ENCODE measurements at places on chromosomes 16 and 17.

- no peak for DNase-seq
These were observed 239.8 kb downstream of the CHD9NB start for GRCh38 chr16:52812678-52813556.

DNA sequence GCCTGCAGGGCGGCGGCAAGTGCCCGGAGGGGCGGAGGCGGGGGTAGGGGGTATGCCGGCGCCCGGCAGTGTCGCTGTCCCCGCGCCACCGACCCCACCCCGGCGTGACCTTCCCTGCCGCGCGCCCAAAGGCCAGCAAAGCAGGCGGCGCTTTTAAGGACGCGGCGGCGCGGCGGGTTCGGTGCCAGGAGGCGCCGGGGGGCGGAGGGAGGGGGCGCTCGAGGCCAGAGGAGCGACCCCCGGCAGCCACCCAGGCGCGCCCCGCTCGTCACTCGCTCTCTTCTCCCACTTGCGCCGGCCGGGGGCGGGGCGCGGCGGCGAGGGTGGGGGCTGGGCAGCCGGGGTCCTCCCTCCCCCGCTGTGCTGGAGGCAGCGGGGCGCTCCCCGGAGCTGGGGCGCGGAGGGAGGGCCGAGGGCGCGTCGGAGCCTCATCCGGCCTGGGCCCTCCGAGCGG, 8.6 kb upstream of the BAHCC1 start:
- DNase-seq = no peak

- no peak for DNase-seq
These were observed 38.2 kb downstream of the GRB2 start for GRCh38 chr17:75367312-75367711.

- DNase-seq = no peak
These were observed 22.9 kb downstream of the PRR11 start for GRCh38 chr17:59178266-59178985.

DNA sequence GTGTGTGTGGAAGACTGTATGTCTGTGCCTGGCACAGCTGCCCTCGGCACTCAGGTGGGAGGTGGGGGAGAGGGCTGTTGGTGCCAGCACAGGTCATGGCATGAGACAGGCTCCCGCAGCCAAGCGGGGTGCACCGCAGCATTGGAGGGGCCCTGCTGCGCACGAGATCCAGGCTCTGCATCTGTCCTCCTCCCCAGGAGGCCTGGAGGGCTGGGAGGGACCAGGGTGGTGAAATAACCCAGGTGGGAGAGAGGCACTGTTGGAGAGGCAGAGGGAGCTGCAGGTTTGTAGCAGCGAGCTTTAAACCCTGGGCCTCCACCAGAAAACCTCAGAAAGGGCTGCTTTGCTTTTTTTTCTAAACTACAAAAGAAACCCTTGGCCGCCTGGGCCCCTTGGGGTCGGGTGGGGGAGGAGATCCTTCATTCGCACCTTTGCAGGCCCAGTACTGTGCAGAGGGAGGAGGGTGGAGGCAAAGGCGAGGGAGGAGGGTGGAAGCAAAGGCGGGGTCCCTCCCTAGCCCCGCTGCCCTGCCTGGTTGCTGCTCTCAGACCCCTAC, 241.7 kb downstream of the SEC14L1 start:
- no peak for DNase-seq

GRCh38 chr17:50273654-50274040, 619 bp upstream of the TMEM92 start:
- DNase-seq = no peak

- no peak for DNase-seq
These were observed 19.1 kb downstream of the ABCC3 start for GRCh38 chr17:50653738-50654137.

DNA sequence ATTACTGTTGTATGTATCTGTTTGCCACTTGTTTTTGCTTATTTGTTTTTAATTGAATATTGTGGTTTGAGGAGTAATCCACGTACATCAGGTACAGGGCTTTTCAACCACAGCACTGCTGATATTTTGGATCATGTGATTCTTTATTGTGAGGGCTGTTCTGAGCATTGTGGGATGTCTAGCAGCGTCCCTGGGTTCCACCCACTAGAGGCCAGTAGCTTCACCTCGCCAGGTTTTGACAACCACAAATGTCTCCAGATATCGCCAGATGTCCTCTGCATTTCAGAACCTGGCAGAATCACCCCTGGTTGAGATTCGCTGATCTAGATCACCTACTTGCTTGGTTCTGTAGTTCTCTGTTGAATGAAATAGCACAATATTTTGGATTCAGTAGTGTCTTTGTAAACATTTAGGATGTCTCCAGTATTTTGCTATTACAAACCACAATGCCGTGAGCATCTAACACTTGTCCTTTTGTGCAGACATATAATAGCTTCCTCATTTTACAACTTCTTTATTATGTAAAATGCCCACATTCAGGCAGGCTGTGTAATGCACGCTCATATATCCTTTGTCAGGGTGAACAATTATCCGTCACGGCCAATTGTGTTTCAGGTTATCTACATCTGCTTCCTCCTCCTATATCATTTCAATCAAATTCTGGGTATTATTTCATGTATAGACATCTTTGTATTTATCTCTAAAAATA, 380.3 kb downstream of the SNX29 start:
- no peak for DNase-seq

GRCh38 chr17:60598001-60598736, 1.8 kb upstream of the PPM1D start:
- no peak for DNase-seq

- DNase-seq = no peak
These were observed 118.9 kb upstream of the IRX3 start for GRCh38 chr16:54405478-54405877.

GRCh38 chr16:86158688-86159360, 259.9 kb downstream of the IRF8 start:
- no peak for DNase-seq

DNA sequence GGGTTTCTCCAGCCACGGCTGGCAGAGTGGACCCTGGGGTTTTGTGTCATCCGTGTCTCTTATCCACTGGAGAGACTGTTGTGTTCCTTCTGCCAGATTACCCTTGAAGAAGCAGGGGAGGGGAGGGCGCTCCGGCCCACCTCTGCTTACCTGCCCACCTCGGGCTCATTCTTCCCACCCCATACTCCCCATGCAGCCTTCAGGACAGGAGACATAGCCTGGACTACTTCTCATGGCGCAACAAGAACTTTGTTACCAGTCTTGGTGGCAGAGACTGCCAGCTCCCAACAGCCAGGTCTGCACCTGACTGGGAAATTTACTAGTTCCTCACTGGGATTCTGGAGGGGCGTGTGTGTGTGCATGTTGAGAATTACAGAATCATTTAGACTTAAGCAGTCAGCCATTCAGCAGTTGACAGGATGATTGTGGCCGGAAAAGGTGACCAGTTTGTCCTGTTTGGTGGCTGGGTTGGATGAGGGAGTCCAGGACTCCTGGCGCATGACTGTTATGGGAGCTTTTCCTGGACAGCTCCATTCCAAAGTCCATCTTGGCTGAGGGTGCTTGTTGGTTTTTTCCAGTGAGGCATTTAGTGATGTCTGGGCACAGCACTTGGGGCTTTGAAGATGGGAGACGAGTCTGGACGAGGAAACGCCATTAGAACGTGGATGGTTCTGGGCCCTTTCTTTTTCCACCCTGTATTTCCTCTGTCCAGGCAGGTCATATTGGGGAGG, 8.7 kb downstream of the GSE1 start:
- DNase-seq = no peak

DNA sequence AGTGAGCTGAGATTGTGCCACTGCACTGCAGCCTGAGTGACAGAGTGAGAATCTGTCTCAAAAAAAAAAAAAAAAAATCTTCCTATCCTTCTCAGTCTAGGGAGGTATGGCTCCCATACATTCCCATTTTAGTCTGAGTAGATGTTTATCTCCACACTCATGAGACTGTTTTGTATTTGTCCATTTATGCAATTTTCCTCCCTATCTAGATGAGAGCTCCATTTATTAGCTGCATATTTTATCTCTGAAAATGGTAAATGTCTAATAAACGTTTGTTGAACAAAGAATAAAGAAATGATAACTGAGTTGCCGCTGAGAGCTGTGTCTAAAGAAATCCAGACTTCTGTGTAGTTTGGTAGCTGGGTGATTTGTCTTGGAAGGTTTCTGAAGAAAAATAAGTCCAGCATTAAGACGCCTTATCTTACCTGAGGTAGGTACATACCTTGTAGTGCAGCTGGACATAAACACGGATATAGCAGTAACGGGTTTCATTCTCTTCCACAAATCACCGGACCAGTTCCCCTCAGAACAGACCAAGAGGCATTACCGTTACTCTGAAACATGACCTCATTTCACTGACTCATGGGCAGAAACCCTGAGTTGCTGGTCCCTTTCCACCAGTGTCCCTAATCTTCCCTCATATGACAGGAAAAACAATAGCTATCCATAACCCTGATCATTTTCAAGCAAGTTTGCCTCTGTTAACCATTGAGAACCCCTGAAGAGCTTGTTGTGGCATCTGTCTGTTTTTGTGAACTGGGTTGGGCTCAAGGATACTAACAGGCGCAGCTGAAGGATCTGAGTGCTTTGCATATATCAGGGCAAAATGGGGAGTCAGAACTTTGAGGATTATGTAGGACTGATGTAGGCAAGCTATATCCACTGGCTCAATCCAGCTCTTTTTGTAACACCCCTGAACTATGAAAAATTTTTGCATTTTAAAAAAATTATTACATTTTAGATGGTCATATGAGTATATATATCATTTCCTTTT, 177.4 kb upstream of the XYLT1 start:
- no peak for DNase-seq

DNA sequence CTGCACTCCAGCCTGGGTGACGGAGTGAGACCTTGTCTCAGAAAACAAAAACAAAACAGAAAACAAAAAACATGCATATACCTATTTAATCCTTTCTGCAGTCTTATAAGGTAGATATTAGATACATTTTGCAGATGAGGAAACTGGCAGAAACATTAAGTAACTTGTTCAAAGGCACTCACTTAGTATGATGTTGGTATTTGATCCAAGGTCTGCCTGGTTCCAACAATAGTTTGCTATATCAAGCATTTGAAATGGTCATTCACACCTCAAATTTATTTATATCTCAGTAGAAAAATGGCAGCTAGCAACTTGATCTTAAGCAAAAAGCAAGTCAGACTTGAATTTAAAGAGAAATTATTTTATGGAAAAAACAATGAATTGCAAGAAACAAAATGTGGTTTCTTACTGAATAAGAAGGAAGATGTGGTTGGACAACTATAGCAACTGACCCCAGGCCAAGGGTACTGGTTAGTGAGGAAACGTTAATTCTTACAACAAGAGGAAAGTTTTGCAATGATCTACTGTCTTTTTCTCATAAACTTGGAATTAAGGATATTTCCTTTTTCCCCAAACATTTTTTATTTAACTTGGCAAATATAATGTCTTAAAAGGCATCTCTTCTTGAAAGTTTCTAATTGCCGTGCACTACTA, 19.7 kb downstream of the DHRS7B start:
- DNase-seq = no peak

DNA sequence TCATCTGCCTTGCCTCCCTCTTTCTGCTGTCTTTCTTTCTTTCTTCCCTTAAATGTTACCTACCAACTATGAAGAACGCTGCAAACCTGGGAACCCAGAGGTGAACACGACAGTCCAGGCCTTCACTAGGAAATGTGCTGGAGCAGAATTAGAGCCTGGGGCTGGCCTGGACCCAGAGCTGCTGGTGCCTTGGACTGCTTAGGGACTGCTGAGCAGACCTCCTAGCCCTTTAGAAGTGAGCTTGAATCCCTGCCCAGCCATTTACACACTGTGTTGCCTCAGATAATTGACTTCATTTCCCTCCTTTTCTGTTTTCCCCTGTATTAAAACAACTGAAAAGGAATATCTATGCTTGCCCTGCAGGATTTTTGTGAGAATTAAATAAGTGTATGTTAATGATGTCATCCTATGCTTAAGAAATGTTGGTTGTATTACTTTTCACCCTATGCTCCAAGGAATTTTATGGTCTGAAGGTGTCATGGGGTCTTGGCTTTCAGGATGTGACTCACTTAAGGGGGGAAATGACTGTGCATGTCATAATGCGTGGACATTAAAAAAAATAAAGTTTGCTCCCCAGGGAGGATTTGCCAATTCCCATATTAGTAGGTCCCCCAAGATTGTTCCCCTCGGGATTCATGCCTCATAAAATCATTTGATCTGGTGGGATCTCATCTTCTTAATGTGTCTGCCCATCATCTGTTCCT, 11.5 kb downstream of the CDH13 start:
- DNase-seq = no peak

DNA sequence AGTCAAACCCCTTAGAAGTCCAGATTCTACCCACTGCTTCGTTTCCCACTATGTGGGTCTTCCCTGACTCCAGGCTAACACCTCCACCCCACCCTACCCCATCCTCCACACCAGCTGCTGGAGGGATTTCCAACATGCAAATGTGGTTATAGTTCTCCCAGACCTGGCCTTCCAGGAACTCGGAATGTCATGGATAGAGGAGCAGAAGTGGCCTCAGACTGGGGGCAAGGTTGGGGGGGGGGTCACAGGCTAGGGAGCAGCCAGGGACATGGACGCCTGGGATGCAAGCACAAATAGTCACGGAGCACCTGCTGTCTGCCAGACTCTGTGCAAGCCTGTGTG, 2.0 kb downstream of the CAMKK1 start:
- no peak for DNase-seq

DNA sequence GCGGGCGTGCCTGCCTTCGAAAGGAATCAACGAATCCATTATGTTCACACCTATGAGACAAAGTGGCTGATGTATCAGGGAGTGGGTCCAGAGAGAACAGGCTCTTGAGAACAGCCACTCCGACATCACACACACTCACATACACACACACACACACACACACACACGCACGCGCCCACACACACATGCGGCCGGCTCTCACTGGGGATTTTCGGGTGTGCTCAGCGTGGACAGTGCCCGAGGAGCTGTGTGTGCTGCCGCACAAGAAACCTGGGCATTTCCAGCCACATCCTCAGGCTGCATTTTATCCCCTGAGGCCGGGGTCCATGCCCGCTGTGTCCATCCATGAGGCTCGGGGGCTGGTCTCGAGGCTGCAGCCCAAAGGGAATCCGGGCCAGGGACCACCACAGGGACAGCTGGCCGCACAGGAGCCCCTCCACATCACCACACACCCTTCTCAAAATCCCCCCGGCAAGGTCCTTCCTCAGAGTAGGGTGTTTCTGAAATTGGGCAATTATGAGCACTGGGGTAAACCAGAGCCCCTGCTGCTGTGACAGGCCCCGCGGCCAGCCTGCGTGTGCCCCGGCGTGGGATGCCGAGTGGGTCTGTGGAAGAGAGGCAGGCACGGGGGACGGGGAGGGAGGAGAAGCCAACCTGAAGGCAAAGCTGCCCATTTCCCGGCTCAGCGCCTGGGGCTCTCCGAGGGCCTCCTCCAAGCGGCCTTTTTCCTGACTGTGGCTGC, 24.8 kb downstream of the MRM3 start:
- DNase-seq = no peak

DNA sequence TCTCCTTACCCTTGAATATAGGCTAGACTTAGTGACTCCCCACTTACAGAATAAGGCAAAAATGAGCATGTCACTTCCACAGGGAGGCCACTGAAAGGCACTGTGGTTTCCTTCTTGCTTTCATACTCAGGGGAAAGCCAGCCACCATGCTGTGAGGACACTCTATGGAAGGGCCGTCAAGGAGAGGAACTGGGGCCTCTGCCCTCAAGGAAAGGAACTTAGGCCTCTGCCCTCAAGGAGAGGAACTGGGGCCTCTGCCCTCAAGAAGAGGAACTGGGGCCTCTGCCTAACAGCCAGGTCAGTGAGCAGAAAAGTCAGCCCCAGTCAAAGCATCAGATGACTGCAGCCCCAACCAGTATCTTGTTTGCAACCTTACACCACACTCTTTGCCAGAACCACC, 30.1 kb downstream of the VPS35 start:
- DNase-seq = no peak

- no peak for DNase-seq
These were observed 206.9 kb upstream of the CACNG5 start for GRCh38 chr17:66627985-66628384.
